ENCODE measurements at places on chromosomes 5 and 9.

DNA sequence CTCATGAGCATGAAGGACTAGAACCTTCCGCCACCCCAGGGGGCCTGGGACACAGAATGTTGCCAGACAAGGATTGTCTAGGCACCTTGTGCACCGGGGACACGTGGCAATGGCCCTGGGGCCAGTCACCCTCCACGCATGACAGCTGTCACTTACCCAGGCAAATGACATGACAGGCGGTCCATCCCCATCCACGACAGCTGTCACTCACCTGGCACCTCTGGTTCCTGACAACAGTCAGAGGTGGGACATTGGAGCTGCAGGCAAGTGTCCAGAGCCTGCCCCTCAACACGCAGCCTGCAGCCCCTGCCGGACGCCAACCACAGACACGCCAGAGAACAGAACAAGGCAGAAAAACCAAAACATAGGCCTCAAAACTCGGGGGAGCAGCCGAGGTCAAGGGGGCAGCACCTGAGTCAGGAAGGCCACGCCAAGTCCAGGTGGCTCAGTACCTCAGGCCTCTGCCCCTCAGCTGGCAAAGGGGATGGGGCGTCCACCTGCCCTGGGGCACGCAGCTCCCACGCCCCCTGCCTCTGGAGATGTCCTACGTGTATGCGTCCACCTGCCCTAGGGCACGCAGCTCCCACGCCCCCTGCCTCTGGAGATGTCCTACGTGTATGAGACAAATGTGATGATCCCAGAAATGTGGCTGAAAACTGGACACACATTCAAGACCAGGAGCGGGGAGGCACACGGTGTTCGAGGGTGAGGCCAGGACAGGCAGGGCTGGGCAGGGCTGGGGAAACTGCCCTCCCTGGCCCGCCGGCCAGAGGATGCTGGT lies 14.5 kb downstream of the VAV2 start:
- DNase-seq: no peak

- DNase-seq: no peak
These were observed 196.2 kb upstream of the ELL2 start for GRCh38 chr5:96157841-96158291.

DNA sequence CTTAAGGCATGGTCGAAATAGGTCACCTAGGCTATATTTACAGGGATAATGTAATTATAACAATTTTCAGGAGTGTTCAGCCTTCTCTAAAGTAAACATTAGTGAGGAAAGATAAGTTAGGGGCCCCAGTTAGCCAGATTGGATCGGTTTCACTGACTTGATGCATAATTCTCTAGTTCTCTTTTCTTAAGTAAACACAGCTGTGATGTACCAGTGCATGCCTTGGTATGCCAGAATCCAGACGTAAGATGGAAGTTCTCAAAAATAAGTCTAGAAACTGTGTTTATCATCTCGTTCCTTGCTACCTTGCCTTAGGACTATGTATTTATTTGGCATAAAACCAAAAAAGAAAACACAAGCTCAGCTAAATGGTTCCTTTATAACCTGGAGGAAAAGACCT lies 442.2 kb upstream of the CLINT1 start:
- DNase-seq: no peak

GRCh38 chr5:52864884-52865283 lies 77.2 kb downstream of the ITGA1 start:
- no peak for DNase-seq

GRCh38 chr5:44983006-44983405 lies 174.3 kb downstream of the MRPS30 start:
- DNase-seq: no peak

- no peak for DNase-seq
These were observed 88.2 kb downstream of the LIFR start for GRCh38 chr5:38468202-38468673.

DNA sequence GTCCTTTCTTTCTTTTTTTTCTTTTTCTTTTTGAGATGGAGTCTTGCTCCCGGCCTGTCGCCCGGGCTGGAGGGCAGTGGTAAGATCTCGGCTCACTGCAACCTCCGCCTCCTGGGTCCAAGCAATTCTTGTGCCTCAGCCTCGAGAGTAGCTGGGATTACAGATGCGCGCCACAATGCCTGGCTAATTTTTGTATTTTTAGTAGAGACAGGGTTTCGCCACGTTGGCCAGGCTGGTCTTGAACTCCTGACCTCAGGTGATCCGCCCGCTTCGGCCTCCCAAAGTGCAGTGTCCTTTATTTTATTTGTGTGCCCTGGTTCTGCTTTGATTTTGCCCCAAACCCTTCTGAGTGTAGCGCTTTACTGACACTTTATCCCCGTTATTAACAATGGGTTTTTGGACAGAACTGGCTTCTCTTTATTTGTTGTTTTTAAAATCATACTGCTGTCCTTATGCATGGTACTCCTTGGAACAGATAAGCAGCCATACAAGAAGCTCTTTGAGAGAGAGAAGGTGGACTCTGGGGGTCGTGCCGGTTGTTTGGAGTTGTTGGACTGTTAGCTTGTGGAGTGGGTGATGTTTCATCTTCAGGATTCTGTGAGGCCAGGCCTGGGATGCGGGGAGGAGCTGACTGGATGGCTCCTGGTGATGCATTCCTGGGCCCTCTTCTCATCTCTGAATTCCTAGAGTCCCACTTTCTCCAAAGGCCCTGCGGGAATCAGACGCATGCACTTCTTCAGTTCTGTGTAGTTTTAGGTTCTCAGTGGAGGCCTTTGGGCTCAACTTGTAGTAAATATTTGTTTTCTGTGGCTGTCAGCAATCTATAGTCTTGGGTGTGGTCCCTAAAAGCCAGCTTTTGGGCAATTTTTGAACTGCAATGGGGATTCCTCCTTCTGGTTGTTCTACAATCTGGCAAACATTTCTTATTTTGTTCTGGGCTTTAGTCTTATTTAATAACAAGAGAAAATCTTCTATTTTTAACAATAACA lies 47.8 kb downstream of the PTTG1 start:
- DNase-seq: no peak

- DNase-seq: no peak
These were observed 231.7 kb downstream of the CTNND2 start for GRCh38 chr5:11672385-11673085.

DNA sequence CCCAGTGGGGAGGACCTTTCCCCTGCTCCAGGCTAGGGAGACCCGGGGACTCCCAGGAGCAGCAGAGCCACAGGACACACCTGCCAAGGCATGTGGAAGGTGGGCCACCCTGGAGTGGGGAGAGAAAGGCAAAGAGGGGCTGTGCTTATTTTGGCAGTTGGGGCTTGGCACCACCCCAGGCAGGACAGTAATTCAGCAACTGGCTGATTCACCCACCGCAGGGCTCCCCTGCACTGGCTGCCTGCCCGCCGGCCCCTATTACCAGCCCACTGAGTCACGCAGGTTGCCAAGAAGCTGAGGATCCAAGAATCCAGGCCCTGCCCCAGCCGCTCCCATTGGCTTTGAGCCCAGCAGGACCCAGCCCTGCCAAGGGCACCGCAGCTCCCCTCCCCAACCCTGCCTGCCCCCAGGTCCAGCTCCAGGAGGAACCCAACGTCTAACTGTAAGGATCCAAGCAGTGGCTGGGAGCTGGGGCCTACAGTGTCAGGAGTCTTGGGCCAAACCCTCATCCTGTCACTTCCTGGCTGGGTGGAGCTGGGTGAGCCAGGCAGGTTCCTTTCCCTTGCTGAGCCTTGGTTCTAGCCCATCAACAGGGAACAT lies 14.2 kb upstream of the RALGDS start:
- DNase-seq: no peak

- no peak for DNase-seq
These were observed 103.3 kb upstream of the LHFPL2 start for GRCh38 chr5:78751872-78752271.

DNA sequence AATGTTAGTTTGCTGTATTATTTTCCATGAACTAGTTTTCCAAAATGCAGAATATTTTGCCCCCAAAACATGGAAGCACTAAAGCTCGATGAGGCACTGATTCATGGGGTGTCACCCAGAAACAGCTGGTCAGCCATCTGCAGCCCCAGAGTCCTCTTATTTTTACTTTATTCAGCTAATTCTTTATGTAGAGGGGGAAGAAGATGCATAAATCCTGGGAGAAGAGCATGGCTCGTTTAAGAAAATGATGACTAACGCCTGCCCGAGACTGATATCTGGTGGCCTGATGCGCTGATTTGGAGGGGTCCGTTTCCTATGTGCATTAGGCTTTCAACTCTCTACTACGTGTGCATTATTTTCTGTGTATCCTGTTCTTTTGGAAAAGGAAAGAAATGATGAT lies 390.3 kb upstream of the MEF2C start:
- no peak for DNase-seq

GRCh38 chr5:99033014-99033900 lies 104.5 kb upstream of the CHD1 start:
- no peak for DNase-seq

- no peak for DNase-seq
These were observed 66.6 kb upstream of the HAND1 start for GRCh38 chr5:154544646-154545045.

DNA sequence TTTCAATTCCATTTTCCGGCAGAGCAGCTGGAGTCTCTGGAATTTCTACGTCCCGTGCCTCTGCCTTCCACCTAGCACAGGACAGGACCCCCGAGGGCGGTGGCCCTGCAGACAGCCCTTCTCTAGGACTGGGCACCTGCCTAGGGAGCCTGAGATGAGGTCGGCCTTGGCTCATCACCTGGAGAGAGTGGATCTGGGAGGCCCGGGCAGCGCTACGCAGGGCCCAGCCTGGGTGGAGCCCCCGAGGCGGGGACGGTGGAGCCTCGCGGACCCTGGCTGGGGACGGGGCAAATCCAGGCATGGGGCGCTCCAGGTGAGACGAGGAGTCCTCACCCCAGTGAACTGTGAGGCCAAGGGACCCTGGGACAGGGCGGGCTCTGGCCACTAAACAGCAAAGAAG lies 114.5 kb downstream of the MTRR start:
- no peak for DNase-seq

All from stimulated activated CD4-positive, alpha-beta T cell treated with anti-CD3 and anti-CD28 coated beads, Interleukin-1b, Interleukin-23, amount 100 ng/mL, for 1 hour (primary cell).